ENCODE measurements at places on chromosomes 1 and 21.

- DNase-seq, result no peak
These were observed 2.4 kb downstream of the COA6 start for GRCh38 chr1:234375672-234376071.

DNA sequence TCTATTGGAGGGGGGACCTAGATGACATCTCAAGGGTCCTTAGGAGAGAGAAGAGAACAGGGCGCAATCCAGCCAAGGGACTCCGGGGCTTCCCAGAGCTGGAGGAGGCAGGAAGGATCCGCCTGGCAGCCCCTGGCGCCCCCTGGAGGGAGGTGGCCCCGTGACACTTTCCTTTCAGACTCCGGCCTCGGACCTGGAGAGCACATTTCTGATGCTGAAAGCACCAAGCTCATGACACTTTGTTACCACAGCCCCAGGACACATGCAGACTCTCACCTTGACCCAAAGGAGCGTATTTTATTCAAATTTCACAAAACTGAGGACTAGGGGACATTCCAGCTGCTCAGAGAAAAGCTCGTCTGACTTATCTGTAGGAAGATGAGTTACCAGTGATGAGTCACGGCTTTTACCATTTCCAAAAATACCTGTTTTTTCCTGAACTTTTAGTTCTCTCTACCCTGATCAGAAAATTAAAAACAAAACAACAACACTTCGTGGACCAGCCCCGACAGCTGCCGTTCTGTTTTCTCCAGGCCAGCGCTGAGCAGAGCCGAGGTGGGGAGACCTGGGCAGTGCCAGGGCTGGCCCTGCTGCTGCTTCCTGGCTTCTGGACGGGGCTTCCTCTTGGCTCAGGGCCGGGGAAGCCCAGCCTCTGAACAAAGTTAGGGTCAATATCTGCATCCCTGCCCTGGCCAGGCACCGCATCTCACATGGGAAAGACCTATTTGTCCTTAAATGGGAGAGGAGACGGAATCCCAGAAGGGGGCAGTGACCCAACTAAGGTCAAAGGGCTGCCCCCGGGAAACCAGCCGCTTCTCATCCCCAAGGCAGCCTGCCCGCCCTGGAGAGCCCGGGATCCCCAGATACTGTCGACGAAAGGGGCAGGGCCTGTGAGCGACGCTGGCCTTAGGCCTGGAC is 21.6 kb upstream of the POFUT2 start:
- DNase-seq, result peak; percentile 84

DNA sequence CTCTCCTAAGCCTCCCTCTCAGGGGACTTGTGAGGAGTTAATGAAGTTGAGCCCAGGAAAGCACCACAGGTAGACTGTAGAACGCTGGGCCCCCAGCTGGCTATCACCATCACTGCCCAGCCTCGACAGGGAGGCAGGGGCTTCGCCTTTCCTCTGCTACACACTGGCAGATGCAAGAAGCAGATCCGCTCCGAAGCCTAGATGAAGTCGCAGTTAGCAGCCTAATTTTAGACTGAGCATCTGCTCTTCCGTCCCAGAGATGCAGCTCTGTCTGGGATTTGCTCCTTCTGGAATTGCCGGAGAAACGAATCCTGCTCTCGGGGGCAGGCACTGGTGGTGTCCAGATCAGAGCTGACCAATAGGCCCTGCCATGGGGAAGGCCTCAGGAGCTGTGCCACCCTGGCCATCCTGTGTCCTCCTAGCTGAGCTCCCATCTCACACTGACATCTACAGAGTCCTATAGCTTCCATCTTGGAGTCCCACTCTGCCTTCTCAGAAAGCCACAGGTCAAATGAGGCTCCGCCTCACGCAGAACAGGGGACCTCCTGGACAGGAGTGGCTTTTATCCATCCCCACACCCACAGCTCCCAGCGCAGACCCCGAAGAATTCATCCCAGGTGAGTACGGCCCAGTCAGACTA is 186.8 kb upstream of the EDN2 start:
- no peak for DNase-seq

DNA sequence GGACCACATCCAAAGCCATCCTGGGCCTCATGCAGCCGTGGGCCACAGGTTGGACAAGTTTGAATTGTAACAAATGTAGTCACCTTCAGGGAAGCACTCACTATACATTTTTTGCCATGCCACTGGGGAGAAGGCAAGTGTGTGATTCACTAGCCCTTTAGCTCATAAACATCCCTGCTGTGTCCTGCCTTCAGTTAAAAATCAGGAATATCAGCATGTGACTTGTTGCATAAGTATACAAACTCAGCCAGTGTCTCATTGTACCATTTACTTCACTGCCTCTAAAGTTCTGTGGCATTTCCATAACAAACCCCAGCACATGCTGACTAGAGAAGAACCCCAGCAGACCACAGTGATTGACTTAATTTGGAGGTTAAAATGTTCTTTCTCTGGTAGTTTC is 142.0 kb upstream of the C1orf105 start:
- DNase-seq, result peak; percentile 58

- no peak for DNase-seq
These were observed 59.6 kb upstream of the HOOK1 start for GRCh38 chr1:59755069-59755685.

DNA sequence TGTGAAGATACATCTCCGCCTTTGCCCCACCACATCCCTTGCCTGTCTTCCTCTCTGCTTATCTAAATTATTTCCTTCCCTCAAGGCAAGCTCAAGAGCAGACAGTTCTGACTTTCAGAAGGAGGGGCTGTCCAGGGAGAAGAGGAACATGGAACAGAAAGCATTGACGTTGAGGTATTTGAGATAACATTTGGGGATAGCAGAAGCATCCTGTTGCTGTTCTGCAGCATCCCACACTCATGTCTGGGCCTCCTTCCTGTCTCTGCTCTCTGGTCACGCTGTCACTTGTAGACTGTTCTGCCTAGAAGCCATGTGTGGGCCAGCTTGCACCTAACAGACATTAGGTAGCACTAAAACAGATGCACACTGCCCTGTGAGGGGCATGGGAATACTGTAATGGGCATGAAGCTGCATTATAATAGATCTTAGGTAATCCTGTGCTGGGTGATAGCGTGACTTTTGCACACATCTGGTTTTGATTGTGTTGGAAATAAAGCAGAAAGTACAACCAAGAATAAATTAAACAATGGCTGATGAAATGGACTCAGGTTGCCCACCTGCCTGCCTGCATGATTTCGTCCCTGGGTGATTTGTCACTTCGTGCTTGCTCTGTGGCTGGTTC is 660 bp upstream of the RD3 start:
- DNase-seq, result no peak

- peak; percentile 16 for DNase-seq
These were observed 319.1 kb downstream of the GPATCH2 start for GRCh38 chr1:217311766-217312165.

Data from astrocyte of the hippocampus (primary cell).